AML-193 (cell line): ENCODE measurements at places on chromosomes 3 and 15.

DNA sequence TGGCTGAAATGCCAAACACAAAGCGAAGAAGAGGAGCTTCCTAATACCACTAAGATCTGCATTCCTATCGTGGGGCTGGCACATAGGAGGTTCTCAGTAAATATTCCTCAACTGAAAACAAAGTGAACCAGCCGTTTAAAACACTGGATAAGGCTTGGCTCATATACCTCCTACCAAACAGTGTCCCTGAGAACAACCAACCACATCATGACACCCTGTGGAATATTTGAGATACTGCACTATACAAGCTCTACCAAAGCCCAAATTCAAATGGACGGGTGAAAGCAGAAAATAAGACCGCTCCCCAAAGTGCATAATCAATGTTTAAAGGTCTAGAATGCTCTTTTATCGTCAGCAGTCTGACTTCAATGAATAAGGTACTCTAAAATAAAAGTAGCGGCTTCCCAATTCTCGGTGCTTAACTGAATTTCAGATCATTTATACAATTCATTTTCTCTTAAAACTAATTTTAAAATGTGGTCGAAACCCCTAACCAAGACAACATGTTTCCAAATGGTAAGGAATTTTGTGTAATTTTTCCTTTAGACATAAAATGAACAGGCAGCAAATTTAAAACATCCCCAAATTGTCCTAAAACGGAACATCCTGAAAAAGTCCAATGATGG is 425.8 kb downstream of the ERC2 start:
- DNase-seq: peak; percentile 29

GRCh38 chr15:93219859-93220420 is 130.9 kb upstream of the RGMA start:
- DNase-seq: no peak

- peak; percentile 72 for DNase-seq
These were observed 30.4 kb downstream of the ATG3 start for GRCh38 chr3:112531358-112531781.

DNA sequence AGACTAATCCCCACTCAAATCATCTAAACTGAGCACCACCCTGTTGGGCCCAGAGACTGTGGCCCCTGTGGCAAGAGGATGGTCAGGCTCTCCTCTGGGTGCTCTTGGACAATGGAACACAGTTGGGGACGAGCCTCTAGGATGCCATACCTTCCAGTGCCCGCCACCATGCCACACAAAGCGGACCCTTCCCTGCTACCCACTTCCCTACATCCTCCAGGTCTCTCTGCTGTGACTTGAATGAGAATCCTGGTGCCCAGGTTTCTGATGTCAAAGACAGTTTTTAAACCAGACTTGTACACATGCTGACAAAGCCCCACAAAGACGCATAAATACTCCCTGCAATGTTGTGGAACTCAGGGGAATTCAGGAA is 4.7 kb downstream of the CCDC51 start:
- DNase-seq: no peak

- no peak for DNase-seq
These were observed 12.6 kb upstream of the FRMD5 start for GRCh38 chr15:44207643-44208042.

GRCh38 chr15:98874773-98875172 is 132.8 kb downstream of the PGPEP1L start:
- no peak for DNase-seq

GRCh38 chr3:64063207-64063982 is 40.1 kb upstream of the PSMD6 start:
- DNase-seq: no peak

GRCh38 chr3:26198609-26199008 is 408.7 kb downstream of the OXSM start:
- DNase-seq: no peak

- no peak for DNase-seq
These were observed 113.8 kb upstream of the CCDC54 start for GRCh38 chr3:107263269-107264021.

DNA sequence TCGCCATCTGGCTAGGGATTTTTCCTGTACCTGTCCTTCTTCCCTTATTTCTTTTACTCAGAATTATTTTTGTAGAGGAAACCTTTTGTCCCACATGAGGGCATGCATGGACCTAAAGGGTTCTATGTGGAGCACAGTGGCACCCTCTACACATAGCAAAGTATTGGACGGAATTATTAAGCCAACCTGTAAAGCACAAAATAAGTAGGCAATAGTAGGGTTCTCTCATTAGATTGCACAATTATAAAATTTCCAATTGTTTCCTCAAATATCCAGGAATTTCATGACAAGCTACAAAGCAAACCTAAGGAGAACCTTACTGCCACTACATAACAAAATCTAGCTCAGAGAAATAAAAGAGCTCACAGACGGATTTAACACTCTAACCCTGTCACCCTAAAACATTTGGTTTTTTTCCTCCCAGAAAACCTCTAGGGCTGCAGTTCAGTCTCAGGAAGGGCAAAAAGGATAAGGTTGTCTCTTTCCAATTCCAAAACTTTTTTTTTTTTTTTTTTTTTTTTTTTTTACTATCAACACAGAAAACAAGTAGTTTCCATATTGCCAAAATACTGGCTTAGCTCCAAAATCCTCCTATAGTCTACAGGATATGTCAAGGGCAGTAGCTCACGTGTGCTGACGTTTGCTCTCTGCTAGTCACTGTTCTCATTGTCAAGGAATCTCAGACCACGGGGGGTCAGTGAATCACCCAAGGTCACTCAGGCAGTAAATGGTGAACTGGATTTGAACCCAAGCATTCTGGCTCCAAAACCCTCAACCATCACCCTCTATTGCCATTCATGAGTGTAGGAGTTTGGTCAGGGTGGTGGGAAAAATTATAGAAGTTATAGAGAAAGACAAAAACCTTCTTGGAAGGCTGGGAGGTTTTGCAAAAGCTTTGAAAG is 52.3 kb downstream of the NCEH1 start:
- no peak for DNase-seq

GRCh38 chr3:120192159-120192558 is 92.9 kb downstream of the GPR156 start:
- no peak for DNase-seq

DNA sequence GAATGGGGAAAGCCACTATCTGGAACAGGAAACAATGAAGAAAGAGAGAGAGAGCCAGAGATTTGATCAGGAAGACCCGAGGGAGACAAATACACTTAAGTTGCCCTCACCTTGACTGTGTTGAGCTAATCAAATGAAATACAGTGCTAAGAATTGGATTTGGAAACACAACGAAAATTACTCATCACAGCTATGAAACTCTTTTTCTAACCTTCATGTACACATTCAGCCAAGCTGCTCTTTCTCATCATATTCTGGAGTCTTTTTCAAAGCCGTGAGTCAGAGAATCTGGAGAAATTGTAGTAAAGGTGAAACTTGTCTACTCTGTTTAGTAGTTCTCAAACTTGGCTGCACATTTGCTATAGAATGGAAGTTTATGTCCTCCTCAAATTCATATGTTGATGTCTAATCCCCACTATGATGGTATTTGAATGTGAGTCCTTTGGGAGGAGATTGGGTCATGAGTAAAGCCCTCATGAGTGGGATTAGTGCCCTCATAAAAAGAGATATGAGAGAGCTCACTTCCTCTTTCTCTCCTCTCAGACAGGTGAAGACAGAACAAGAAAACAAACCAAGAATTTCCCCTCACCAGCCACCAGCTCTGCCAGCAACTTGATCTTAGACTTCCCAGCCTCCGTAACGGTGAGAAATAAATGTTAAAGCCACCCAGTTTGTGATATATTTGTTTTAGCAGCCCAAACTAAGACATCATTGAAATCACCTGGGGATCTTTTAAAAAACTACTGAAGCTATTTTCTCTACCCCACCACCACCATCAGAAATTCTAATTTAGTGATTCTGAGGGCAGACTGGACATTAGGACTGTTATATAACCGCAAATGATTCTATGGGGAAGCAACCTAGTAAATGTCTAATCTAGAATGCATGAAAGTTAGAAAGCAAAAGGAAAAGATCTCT is 143.6 kb upstream of the GRM7 start:
- DNase-seq: no peak

- no peak for DNase-seq
These were observed 29.9 kb downstream of the IGSF10 start for GRCh38 chr3:151430821-151431484.

DNA sequence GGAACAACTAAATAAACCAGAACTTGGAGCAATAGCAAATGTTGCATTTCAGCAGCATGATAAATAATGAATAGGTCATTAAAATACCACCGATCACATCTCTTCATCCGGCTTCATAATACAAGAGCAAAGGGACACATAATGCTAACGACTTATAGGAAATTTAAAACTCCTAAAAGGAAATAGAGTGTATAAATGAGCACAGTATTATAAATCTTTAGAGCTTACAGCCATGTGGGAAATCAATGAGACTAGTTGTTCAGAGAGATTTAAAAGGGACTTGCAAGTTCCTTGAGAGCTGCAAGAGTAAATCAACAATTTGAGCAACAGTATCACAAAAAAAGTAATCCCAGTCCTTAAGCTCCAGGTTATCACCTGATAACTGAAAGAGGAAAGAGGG is 677.0 kb downstream of the PLOD2 start:
- no peak for DNase-seq

DNA sequence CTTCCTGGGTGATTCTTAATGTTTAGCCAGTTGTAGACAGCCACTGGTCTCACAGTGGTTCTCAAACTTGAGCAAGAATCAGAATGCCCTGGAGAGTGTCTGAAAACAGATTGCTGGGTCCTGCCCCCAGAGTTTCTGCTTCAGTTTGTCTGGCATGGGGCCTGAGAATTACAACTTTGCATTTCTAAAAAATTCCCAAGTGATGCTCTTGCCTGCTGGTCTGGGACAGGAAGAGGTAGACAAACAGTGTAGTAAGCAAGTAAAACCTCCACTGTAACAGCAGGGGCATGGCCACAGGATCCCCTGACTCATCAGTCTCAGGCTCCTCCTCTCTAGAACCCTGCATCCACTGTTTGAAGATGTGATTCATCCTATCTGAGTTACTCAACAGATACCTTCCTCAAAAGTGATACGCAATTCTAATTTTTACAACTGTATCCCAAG is 36.5 kb downstream of the DZIP1L start:
- DNase-seq: peak; percentile 23

- no peak for DNase-seq
These were observed 1.3 kb downstream of the SEMA7A start for GRCh38 chr15:74432271-74432967.

- DNase-seq: no peak
These were observed 491.9 kb downstream of the NTRK3 start for GRCh38 chr15:87764461-87765240.

GRCh38 chr3:31305340-31305739 is 227.4 kb upstream of the STT3B start:
- no peak for DNase-seq

GRCh38 chr3:4030624-4031023 is 231.4 kb downstream of the LRRN1 start:
- DNase-seq: no peak

DNA sequence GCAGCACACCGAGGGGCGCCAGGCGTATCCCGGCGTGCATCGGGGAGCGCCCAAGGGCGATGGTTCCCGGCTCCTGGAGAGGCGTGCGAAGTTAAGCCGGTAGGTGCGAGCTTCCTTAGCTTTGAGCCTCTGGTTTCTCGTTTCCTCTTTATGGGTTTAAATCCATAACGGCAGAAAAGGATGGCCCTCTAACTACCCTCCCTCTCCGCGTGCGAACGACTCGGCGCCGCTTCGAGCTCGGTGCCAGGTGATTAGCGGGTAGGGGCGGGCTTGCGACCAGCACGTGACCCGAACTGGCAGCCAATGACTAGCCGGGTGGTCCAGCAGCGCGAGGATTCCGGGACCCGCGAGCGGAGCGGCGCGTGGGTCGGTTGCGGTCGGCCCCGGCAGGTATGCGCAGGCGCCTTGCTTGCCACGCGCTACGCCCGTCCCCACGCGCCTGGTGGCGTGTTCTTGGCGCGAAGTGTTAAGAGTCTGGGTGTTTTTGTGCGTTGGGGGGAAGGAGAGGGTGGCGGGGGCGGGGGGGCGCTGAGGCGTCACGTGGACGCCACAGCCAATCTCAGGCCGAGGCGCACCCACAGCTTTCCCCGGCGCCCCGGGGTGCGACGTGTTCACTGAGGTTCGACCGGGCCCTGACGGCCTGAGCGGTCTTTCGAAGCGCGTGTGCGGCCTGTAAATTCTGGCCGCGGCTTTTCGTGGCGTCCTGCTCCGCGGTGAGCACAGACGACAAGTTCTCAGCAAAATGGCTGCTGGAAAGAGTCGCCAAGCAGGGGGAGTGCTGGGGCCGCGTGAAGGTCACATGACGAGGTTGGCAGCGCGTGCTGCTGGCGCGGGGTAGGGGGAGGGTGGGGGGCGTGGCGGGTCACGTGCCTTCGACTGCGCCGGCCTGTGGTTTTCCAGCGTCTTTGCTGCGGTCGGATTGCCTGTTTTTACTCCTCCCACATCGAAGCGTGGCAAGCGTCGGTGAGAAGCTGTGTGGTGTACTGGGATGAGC is 38.7 kb upstream of the MGA start:
- DNase-seq: no peak

DNA sequence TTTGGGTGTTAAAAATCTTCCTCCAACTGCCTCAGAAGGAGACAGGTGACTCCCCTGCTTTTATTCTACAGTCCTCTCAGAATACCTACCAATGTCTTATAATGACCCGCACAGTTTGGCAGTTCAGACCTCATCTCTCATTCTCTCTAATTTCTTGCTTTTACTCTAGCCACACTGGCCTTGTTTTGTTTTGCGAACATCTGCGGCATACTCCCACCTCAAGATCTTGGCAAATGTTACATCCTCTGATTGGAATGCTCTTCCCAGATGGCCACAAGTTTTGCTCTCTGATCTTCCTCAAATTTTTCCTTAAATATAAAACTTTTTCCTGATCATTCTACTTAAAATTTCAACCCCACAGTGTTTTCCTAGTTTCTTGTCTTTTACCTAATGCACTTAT is 94.1 kb downstream of the PLSCR2 start:
- no peak for DNase-seq

DNA sequence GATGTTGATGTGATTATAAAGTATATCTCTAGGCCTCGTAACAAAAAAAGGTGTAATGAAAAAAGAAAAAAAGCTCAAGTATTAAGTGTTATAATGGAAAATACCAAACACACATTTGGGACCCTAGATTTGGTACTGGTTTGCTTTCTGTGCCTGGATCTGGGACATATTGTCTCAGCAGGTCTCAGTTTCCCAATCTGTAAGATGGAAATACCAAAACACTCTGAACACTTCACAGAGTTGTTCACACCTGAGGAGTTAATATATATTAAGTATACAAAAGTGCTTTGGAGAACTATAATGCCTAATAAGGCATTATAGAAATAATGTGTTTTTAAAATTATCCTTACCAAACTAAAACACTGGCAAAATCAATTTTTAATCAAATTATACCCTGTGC is 60.0 kb downstream of the CLASP2 start:
- DNase-seq: no peak

GRCh38 chr3:146421819-146422759 is 47.3 kb downstream of the PLSCR2 start:
- no peak for DNase-seq
